ENCODE measurements at places on chromosomes 13 and 19.

DNA sequence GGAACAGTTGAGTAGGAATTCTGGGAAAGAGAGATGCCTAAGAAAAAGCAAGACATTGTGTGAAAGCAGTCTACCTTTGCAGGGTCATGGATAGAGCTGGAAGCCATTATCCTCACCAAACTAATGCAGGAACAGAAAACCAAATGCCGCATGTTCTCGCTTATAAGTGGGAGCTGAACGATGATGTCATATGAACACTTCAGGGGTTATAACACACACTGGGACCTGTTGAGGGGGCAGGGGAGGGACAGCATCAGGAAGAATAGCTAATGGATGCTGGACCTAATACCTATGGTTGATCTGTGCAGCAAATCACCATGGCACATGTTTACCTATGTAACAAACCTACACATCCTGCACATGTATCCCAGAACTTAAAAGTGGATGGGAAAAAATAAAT, 69.9 kb downstream of the TSC22D1 start:
- DNase-seq: no peak

GRCh38 chr19:39187552-39187943, 9.2 kb upstream of the NCCRP1 start:
- DNase-seq: no peak

- no peak for DNase-seq
These were observed 21.1 kb upstream of the POMP start for GRCh38 chr13:28637714-28638355.

GRCh38 chr13:30906411-30907051, 460 bp downstream of the MEDAG start:
- no peak for DNase-seq

DNA sequence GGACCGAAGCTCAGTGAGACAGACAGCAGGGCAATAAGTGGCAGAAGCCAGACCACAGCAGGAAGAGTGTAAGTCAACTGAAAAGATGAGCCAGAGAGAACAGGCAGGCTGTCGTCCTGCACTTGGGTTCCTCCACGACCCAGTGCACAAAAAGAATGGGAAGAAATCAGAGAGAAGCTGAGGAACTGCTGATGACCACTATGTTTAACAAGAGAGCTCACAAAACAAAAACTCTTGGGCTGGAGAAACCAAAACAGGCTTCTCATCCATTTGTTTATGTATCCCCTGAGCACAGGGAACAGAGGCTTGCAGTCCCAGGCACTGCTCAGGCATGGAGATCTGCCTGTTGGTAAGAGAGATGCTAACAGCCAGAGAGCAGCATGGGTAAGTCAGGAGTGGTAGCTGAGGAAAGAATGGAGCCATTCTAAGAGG, 14.0 kb downstream of the AKAP8L start:
- no peak for DNase-seq

GRCh38 chr13:42498521-42498920, 75.4 kb upstream of the TNFSF11 start:
- no peak for DNase-seq

Measured in stimulated activated CD8-positive, alpha-beta memory T cell treated with anti-CD3 and anti-CD28 coated beads, Interleukin-4, amount 100 ng/mL, for 4 hours (primary cell).